ENCODE measurements at places on chromosomes 3 and 15. TPM values are rescaled to one million over a fixed set of nuclear protein-coding genes. Genes with fewer than 3 reads are reported as not detected.

MORC1 gene
- total RNA-seq, result 0.02 TPM

CSPG4 gene
- 0.18 TPM for total RNA-seq

DAZL gene
- total RNA-seq, result not detected

TMEM40 gene
- 0.25 TPM for total RNA-seq

DUOX2 gene
- 0.04 TPM for total RNA-seq

RASL12 gene
- total RNA-seq, result 0.17 TPM

CFAP91 gene
- 0.32 TPM for total RNA-seq

VGLL3 gene
- total RNA-seq, result 16.1 TPM

RYR3 gene
- total RNA-seq, result 0.05 TPM

FAM107A gene
- total RNA-seq, result 0.46 TPM

PAQR9 gene
- total RNA-seq, result 2.5 TPM

SAMD7 gene
- total RNA-seq, result not detected

SNTN gene
- total RNA-seq, result not detected

COLQ gene
- total RNA-seq, result 0.24 TPM

DLL4 gene
- 2.3 TPM for total RNA-seq

PRR20G gene
- total RNA-seq, result 2.4 TPM

TEX55 gene
- not detected for total RNA-seq

NPRL2 gene
- total RNA-seq, result 13.5 TPM

PPM1L gene
- 0.90 TPM for total RNA-seq

CIDEC gene
- total RNA-seq, result 79.3 TPM
